ENCODE measurements at places on chromosomes 5 and 9. TPM values are rescaled to one million over a fixed set of nuclear protein-coding genes. Genes with fewer than 3 reads are reported as not detected.

DNA sequence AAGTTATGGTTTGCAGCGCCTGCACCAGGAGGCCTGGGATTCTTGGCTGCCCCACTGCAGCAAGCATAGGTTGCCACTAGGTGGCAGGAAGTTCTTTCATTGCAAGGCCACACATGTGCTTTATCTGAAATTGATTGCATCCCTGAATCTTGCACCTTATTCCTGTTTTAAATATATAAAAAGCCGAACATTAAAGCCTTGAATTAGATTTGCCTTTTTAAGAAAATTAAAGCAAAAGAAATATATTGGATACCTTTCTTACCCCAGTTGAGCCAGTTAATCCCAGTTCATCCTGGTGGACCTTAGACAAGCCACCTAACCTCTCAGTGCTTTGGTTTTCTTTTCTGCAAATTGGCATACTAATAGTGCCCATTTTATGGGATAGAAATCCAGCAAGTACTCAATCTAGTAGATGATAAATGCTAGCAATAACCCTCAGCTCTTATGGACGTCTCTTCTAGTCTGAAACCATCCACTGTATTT is 6.3 kb upstream of the TRMT10B start:
- DNase-seq: peak; percentile 76

The TMEM215 gene
- not detected for total RNA-seq

DNA sequence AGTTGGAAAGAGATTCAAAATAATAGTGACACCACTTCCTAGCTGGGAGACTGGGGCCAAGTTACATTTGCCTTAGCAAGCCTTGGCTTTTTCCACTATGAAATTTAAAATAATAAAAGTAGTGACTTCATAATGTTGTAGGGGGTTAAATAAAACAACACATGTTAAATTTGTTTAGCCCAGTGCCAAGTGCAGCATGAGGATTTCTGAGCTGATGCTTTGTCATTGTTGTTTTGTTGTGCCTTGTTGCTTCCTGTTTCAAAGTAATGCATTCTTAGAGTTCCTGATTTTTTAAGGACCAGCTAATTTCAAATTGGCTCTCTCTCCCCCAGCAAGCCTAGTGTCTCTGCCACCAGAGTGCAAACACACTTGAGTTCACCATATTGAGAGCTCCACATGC is 270.7 kb upstream of the PAPPA start:
- DNase-seq: peak; percentile 41

DNA sequence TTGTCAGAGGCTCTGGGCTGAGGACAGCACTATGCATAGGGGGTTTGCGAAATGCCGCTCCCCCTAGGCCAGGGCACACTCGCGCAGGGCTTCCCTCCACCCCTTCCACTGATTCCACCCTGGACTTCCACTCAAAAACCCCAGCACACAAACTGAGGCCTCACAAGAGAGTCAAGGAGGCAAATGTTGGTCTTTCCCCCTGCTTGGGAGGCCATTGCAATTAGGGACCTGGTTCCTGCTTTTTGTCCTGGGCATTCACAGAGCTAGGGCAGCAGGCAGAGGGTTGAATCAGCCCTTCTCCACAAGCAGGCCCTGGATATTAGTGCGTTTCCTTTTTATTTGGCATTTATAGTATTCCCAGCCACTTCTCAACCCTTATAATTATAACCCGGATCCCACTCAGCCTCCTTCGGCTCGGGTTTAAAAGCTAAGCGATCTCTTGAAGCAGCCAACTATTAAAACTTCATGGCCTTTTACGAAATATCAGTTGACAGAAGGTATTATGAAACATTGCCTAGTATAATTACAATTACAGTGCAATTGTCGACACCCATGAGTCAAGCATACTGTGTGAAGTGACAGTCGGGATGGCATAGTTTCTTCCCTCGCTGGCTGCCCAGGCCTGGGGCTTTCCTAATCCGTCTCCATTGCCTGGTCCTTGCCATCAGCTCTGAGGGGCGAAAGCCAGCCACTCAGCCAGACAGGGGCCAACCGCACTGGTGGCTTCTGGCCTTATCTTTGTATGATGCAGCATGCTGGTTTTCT is 285.5 kb upstream of the MAP3K1 start:
- DNase-seq: no peak

The LHX6 gene
- total RNA-seq: not detected

DNA sequence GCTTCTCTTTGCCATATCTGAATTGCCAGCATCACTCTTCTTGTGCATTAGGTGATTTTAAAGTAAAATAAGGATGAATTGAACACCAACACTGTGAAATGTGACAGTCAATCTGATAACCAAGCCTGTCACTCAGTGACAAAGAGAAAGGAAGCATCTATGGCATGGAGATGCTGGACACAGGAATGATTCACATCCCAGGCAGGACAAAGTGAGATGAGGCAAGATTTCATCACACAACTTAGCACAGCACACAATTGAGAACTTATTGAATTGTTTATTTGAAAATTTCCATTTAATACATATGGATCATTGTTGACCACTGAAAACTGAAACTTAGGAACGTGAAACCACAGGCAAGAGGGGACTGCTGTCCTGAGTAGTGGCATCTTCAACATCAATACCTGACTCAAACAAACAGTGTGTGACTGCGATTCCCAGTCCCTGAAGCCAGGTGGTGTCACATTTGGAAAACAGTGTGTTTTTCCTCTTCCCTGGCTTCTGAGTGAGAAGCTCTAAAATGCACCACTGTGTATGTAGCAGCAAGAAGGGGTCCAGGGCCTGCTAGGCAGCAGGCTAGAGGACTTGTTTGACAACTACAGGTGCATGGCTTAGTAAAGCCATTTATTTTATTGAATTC is 10.7 kb downstream of the GAPT start:
- DNase-seq: no peak

- no peak for DNase-seq
Measured at GRCh38 chr5:167967494-167968177, 323.8 kb upstream of the WWC1 start.

DNA sequence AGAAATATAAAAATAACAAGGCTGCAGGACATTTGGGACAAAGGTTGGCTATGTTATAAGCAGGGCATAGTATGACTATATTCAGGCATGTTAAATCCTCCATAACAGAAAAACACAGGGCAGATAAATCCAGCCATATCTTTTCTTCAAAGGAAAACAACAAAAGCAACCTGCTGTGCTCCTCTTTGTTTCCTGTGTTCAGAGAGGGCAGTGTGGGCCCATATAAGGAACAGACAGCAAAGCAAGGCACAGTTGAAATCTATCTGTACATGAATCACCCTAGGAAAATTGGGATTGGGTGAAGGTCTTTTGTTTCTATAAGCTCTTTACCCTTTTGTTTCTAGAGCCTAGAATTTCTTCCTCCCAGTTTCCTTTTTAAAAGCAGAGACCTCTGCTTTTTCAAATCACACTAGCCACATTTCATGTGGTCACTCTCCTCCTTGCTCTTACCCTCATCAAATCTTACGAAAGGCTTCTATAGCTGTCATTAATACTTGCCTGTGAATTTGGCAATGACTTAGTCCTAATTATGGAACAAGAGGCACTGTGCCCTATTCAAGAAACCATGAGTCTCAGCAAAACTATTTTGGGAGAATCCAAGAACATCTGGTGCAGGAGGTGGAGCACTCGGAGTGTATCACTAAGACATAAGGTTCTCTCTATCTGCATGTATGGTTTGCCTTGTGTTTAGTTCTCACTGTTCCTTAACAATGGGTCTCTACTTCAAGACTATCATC is 1.8 kb downstream of the GZMA start:
- peak; percentile 10 for DNase-seq

GRCh38 chr9:101432740-101433139 is 2.8 kb downstream of the ALDOB start:
- DNase-seq: no peak

- DNase-seq: no peak
Measured at GRCh38 chr9:11915699-11916098, 777.5 kb upstream of the TYRP1 start.
